NCI-H1048 (cell line): ENCODE measurements at places on chromosomes 3 and 15.

DNA sequence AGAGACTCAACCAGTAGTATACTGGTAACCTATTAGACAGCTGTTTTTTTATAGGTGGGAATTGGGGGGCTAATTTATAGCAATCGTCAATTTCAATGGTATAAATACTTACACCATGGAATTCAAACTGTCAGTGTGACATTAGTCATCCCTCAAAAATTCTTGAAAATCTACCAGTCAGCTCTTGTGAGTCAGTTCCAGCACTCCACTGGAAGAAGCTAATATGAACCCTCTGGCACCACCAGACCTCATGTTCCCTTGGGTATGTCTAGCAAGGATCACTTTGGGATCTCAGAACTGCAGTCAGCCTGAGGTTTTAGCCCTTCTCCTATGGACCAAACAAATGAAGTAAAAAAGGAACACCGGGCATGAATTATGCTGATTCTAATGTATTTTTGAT is 11.8 kb upstream of the UACA start:
- no peak for DNase-seq

- no peak for DNase-seq
Observed at GRCh38 chr3:81443958-81444357, 317.5 kb downstream of the GBE1 start.

- DNase-seq: no peak
Observed at GRCh38 chr3:184448321-184449160, 68.7 kb downstream of the CHRD start.

DNA sequence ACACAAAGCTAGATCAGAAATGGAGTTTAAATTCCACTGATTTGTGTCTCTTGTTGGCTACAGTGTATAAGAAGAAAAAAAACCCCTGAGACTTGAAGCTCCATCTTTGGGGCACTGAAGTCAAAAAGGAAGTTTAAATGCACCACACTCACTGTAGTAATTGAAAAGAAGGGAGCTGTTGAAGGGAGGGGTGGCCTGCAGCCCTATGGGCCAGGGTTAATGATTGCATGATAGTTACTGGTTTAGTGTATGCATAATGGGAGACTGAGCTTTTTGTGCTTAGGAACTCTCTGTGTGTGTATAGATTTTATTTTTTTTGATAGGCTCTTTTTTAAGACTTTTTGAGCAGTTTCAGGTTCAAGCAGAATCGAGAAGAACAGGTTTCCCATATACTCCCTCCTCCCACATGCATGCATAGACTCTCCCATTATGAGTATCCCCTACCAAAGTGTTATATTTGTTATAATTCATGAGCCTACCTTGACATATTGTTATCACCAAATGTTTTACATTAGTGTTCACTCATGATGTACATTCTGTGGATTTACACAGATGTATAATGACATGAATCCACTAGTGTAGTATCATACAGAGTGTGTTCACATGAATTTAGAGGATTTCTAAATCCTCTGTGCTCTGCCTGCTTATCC is 88.2 kb downstream of the TNFAIP8L3 start:
- no peak for DNase-seq

DNA sequence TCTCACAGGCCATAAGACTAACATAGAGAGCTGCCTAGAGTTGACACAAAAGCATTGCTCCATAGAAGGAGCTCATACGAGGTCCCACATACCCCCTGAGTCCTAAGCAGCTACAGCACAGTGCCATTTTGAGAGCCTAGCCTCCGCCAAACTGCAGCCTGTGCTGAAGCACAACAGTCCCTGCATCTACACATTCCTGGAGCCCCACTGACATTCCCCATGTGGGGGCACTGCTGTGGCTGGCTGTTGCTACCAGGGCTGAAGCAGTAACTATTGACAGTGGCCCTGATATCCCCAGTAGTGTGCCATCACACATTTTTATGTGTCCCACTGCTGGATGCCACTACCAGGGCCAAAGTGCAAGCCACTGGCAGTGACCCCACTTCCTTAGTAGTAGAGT is 80.3 kb downstream of the CERS3 start:
- DNase-seq: no peak

DNA sequence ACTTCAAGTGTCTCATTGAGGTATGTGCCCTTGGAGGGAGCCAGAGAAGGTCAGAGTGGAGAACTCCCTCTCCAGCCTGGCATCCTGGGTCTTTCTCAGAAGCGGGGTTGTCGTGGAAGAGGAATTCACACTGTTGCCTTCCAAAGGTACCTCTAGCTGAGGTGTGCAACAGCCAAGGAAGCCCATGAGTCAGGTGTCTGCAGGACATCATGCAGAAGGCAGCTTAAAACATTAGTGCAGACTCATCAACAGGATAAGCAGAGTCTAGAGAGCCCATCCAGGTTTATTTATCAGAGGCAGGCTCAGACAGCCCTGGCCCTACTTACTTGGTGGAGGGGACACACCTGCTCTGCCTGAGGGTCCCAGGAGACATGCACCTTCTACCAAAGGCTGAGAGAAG is 95.6 kb upstream of the TPM1 start:
- no peak for DNase-seq
